Vagina (tissue), 2 donors: ENCODE measurements at places on chromosomes 6 and 20.

DNA sequence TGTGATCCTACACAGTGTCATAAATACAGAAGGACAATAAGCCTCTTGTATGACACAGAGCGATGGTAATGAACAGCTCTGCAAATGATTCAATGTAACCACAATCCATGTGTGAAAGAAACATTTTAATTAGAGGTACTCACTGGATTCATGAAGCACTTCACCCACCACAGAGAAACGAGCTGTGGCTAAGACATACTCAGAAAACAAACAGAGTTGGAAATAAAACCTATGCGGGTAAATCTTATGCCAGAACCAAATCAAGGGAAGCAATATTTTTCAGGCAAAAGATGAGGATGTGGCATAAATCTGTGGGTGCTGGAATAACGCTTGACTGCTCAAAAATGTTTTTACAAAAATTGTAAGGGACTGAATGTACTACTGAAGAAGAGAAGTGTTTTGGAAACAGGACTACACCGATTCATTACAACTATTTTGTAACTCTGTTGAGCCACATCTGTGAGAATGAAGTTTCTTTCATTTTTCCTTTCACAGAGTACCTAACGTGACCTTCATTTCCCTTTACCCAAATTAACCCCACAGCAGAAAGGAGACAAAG, 112.1 kb downstream of the WDR27 start:
- no peak for DNase-seq

GRCh38 chr6:43373252-43373875, 3.9 kb upstream of the ZNF318 start:
- no peak for DNase-seq

DNA sequence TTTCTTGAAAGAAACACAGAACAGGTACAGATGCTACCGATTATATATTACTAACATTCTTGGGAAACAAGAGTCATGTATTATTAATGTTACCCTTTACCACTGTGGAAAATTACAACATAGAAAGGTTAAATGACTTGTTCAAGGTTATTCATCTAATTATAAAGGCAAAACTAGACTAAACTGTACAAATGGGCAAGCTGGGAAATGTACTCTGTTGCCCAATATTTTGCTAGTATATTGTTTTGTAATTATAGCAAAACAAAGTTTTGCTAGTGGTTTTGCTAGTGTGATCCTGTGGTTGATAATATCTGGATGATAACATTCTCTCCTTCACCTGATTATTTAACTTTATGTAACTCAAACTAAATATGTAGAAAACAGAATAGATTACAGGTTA, 96.5 kb downstream of the TINAG start:
- no peak for DNase-seq

- DNase-seq = no peak
Observed at GRCh38 chr6:149513915-149514314, 29.1 kb upstream of the ZC3H12D start.

DNA sequence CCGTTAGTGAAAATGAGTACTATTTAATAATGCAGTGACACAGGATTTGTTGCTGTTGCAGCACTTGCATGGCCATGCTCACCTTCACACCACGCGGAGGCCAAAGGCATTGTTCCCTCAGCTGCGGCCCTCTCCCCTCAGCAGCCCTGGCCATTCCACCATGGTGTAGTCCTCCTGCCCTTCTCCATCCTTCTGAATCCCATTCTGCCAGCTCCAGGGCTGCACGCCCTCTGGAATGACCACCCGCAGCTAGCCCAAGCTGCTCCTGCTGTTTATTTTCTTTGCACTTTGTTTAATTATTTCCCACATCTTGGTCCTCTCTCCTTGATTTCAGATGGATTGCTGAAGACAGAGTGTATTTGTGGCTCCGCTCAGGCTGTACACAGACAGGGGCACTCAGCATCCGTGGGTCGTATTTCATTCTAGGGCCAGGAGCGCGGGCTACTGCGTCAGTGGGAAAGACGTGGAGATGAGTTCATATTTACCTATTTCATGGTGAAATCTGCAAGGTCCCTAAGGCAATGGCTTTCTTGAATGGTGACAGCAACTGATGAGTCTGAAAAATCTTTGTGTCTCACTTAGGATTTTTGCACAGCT, 81.4 kb upstream of the DUSP22 start:
- DNase-seq = no peak

GRCh38 chr20:845226-845868, 11.8 kb downstream of the FAM110A start:
- no peak for DNase-seq

- no peak for DNase-seq
Observed at GRCh38 chr6:41584668-41585205, 38.6 kb downstream of the FOXP4 start.

- DNase-seq = no peak
Observed at GRCh38 chr20:33653218-33653899, 8.8 kb upstream of the C20orf144 start.

GRCh38 chr6:78781001-78781400, 86.3 kb upstream of the IRAK1BP1 start:
- DNase-seq = no peak

DNA sequence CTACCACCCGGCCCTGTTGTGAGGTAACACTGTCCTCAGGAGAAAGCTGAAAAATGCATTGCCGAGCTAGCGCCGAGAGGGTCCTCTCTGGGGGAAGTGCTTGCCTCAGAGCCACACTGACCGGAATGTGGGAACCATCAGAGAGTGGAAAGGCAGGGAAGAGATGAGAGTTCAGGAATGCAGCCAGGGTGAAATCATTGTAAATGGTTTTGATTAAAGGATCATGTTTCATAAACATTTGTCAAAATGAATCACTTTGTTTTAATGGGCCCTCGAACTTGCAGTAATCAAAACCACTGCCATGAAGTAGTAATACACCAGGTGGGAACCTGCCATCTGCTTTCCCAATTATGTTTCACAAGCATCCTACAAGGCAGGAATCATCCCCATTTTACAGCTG, 16.9 kb upstream of the IL17F start:
- DNase-seq = no peak

DNA sequence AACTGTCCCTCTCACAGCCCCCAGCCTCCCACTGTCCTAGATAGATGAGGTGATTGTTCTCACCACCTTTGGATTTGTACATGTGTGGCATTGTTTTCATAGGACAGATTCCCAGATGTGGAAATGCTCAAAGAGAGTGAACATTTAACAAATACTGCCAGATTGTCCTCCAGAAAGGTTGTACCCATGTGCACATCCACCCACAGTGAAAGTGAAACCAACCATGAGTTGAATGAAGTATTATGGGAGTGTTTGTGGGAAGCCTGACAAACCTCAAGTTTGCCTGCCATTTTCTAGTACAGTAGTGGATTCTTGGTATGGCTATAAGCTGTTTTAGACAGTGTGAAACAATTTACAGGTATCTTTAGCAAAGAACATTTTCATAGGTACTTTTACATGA, 42.7 kb downstream of the ANKRD6 start:
- no peak for DNase-seq

DNA sequence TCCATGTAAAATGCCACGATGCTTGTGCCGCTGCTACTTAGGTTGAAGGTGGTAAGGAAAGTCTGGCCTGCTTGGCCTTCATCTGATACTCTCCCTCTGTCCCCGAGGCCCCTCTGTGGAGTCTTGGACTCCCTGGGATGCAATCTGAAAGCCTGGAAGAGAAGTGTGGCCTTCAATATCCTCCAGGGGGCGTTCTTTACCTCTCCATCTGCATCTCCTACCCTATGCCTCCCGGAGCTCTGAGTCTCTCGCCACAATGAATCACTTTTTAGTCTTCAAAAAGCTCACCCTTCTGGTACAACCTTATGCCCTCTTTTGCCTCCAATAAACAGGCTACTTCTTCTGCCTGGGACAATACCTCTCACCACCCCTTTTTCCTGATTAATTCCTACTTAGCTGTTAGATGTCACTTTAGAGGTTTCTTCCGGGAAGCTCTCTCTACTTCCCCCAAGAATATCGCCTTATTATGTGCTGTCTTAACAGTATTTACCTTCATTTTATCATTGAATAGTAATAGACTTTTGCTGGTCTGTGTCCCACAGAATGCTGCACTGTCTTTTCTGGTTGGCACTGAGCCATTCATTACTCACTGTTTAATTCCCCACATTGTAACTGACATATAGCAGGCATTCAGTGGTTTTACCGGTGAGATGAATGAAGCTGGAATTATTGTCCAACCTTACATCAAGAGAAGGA, 13.9 kb upstream of the ATG5 start:
- DNase-seq = no peak

GRCh38 chr20:50536333-50536732, 26.1 kb downstream of the PTPN1 start:
- no peak for DNase-seq

DNA sequence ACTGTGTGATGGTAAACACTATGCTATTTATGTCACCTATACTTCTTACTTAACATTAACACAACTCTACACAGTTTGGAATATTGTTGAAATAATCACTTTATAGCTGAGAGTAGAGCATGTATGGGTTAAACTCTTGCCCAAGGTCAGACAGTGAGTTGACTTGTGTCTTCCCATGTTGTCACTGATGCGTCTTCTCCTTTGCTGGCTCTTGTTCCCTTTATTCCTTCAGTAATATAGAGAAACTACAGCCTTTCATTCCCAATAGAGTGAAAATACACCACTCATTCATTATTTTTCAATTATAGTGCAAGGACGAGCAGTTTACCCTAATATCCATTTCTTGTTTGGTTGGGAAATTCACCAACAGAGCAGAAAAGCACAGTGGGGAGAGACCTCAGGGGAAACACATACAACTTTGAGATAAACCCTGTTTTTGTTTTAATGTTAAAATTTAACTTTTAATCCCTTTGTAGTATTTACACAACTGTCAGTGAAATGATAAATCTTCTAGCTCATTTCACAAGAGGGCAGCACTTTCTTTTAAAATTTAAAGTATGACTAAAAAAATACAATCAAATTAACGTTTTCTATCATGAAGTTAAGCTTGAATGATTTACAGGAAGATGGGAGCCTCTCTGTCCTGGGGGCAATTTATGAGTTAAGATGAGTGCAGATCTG, 363.0 kb downstream of the UTRN start:
- no peak for DNase-seq

- DNase-seq = no peak
Observed at GRCh38 chr6:9464583-9464982, 950.3 kb downstream of the TFAP2A start.

- DNase-seq = no peak
Observed at GRCh38 chr20:416950-417800, 9.1 kb downstream of the RBCK1 start.

- DNase-seq = no peak
Observed at GRCh38 chr20:12555369-12555768, 453.4 kb upstream of the SPTLC3 start.

GRCh38 chr6:133674661-133675060, 214.3 kb upstream of the TCF21 start:
- DNase-seq = no peak

- no peak for DNase-seq
Observed at GRCh38 chr6:157325069-157325805, 1.9 kb upstream of the TMEM242 start.

- DNase-seq = peak; percentile 92
Observed at GRCh38 chr6:57316581-57317059, 810 bp upstream of the PRIM2 start.

GRCh38 chr20:63122626-63123025, 93.3 kb downstream of the YTHDF1 start:
- no peak for DNase-seq

GRCh38 chr20:58709013-58709702, 16.6 kb downstream of the NPEPL1 start:
- DNase-seq = no peak
